ENCODE measurements at places on chromosomes 5 and 9. TPM values are rescaled to one million over a fixed set of nuclear protein-coding genes. Genes with fewer than 3 reads are reported as not detected.
A peak's percentile ranks its signal among the peaks of the same experiment; 100 is the strongest.

Gene TMEFF1
- 4.4 TPM for polyA plus RNA-seq

- no peak for DNase-seq
Measured at GRCh38 chr9:137204731-137205125, 720 bp downstream of the TMEM203 start.

DNA sequence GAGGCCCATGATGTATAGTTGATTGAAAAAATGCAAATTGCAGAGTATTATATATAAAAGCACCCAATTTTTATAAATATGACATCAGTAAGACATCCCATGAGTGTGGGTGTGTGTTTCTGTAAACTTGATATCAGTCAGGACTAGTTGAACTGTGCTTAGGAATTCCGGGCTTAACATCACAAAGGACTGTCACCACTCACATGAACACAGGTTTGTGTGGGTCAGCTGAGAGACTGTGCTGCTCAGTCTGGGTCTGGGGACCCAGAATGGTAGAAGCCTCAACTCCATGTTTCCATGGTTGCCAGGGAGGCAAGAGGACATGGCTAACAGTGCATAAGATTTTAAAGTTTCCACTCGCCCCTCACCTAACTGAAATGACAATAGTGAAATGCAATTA is 120.3 kb downstream of the ADCY2 start:
- DNase-seq, result no peak

DNA sequence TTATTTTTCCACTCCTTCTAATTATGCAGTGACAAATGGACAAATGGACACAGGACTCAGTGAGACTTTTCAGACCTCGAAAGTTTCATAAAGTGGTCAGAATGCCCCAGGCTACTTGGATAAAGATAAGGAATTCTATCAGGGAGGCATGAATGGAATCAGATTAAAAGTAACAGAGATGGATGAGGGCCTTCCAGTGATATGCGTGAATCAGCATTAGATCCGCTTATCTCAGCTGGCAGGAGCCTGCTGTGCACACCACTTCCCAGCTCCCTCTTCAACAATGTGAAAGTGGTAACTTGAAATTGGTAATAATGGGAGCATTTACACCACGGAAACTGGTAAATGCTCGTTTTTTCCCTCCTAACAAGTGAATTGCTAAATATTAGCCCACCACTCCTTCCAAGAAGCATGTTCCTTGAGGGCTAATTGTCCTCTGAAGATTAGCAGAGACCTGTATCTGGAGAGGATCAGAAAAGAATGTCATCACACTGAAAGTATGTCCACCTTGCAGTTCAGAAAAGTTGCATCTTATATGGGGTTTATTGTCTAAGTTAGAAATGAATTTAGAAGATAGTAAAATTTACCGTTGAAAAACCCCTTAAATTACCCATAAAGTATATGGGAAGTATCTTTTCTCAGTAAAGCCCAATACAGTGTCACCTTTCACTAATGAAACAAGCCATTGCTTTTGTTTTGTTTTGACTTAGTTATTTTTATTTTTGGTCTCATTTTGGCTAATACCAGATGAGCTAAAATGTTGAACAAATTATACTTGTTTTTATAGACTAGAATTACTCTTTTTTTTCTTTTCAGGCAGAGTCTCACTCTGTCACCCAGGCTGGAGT is 125.3 kb downstream of the DPYSL3 start:
- no peak for DNase-seq

DNA sequence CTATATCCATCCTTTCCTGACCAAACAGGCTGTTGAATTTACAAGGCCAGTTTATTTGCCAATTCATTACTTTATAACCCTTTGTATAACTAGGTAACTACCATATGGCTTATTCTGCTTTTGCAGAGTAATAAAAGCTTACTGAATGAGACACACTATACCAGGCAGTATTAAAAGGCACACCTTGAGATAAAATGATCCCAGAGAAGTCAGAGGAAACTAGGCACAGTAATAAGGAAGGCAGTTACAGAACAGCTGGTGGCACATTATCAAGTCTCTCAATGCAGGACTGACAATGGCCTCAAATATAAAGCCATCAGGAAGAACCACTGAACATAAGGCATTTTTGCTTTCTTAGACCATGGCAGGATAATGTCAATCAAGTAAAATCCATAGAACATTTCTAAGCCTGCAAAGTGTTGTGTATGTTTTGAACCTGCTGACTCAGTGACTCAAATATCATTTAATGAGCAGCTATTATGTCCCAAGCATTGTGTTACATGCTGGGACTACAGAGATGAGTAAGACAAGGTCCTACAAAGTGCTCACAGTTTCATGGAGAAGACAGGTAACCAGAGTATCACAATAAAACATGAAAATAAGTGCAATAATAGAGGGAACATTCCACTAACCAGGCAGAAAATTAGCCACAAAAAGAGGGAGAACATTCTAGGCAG is 52.5 kb downstream of the OXCT1 start:
- DNase-seq, result no peak

GRCh38 chr9:108296056-108296455 is 559.7 kb downstream of the ACTL7B start:
- DNase-seq, result no peak

GRCh38 chr5:171428809-171429542 is 9.5 kb downstream of the FGF18 start:
- no peak for DNase-seq

Gene ZNF300
- 37.0 TPM for polyA plus RNA-seq

Gene C5orf58
- polyA plus RNA-seq, result 0.11 TPM

DNA sequence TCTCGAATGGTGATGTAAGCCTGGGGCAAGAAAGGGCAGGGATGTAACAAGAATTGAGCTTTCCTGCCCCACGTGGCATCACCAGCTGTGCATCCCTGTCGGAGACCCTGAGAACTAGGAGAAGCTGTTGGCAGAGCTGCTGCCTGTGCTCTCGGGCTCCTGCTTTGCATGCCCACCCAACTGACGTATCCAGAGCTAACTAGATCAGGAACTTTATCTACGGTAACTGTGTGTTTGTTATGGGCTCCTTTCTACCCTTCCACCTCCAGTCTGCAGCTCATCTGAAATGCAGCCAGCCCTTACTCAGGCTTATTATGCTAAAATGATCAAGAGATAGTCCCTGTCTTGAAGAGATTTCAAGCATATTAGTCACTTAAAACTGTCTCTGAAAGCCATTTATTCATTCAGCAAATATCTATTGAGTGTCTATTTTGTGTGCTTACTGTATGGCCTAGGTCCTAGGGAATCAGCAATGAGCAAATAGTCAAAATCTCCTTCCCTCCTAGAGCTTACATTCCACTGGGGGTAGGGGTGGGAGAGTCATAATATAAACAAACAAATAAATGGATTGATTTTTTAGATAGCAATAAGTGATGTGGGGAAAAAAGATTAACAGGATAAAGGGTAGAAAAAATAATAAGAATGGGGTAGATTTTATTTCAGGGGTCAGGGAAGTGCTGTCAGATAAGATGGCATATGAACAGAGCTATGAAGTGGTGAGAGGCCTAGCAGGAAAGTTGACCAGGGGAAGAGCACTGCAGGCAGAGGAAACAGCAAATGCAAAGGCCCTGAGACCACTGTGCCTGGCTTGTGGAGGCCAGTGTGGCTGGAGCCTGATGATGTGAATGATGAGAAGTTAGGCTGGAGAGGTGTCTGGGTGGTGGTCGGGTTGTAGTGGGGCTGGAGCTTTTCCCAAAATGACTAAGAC is 118.2 kb downstream of the GALNT10 start:
- DNase-seq, result no peak

DNA sequence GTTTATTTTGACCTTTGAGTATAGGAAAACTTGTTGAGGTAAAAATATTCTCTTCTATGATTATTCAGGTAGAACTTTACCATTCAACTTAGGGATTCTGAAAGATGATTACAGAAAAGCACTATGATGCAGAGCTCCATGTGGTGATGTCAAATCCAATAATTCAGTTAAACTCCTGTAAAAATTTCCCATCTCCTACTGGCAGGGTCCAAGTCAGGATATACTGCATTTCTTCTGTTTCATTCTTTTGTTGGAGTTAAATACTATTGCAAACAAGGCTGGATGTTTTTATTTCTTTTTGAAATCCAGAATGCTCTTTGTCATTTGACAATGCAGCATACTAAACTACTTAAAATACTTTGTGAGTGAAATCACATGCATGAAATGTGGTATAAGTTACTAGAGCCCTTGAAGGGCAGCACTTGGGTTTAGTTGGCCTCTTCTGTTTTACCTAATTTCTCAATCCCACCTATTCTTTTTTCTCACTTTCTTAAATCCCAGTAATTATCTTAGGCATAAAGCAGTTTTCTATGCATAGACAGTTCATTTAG is 204.5 kb downstream of the FBXL7 start:
- DNase-seq, result no peak

DNA sequence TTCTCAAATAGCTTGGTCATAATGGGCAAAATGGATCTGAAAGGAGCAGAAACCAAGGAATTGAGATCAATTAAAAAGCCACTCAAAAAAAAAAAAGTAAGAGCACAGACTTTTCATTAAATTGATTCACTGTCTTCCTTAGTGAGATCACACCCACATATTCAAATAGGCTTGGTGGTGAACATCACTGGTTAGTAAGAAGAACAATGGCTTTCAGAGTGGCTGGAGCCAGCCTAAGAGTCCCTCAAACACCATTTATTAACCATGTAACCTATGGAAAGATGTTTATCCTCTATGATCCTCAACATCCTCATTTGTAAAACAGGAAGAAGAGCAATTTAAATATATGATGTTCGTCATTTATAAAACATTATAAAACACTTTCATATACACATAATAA is 12.4 kb downstream of the CCDC112 start:
- no peak for DNase-seq

Gene PDGFRB
- 137 TPM for polyA plus RNA-seq

DNA sequence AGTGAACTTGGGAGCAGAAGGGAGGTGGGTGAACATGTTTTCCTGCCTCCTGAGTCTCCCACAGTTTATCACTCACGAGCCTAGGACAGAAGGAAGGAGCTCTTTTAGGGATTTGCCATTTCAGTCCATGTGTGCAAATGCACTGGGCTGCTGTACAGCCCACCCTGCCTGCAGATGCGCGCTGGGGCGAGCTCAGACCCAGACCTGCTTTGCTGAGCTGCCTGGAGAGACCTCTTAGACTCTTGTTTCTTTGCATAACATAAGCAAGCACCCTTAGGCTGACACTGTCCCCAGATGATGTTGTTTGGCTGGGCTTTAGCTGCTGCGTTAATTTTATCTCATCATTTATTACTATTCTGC is 199.0 kb downstream of the CACNA1B start:
- DNase-seq, result no peak

- no peak for DNase-seq
Measured at GRCh38 chr9:131889437-131890251, 149.8 kb upstream of the RAPGEF1 start.

GRCh38 chr5:115601701-115602590 is at the start of gene TICAM2:
TSS of gene TICAM2 (minus strand) at chr5:115602479. CDS start at chr5:115581256, 21,223 bp downstream.
- DNase-seq, result no peak

GRCh38 chr5:155101697-155102096 is 88.1 kb downstream of the KIF4B start:
- no peak for DNase-seq

Gene NMUR2
- polyA plus RNA-seq, result not detected

DNA sequence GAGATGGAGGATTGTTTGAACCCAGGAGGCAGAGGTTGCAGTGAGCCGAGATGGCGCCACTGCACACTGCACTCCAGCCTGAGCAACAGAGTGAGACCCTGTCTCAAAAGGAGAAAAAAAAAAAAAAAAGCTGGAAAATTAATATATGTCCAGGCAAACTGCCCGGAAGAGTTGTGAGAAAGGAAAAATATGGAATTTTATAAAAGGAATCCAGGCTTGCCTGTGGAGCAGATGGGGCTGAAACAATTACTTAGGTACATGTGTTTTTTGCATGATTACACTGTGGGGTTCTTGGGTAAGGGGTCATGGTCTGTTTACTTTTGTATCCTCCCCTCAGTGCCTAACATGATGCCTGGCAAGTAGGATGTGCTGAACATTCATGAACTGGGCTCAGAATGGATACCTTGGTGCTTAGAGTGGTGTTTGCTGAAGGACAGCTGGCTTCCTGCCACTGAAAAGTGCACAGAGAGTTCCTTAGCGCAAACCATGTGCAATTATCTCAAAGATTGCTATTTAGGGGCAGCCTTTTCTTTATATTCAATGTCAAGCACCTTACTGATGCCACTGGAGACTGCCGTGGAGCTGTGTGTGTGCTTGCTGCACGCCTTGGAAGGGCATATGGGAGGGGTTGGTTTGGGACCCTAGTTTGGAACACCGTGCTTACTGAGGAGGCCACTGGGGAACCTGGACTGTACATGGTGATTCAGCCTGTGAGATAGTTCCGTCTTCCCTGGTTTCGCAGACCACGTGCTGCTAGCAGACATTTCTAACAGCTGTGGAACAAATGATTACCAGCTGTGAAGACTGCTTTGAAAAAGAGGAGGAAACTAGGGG is 78.4 kb downstream of the MAP1B start:
- DNase-seq, result no peak

GRCh38 chr9:122213589-122214413 is 15.0 kb downstream of the LHX6 start:
- DNase-seq, result no peak

Gene GTF3C5
- 77.0 TPM for polyA plus RNA-seq

GRCh38 chr9:116673375-116673774 is 13.7 kb upstream of the TRIM32 start:
- no peak for DNase-seq

Gene FLT4
- polyA plus RNA-seq, result 36.6 TPM

Gene TAF11L9
- polyA plus RNA-seq, result not detected

GRCh38 chr9:27945386-27945785 is 372.1 kb upstream of the C9orf72 start:
- DNase-seq, result no peak

GRCh38 chr5:573976-574375 is 38.2 kb upstream of the CEP72 start:
- no peak for DNase-seq

DNA sequence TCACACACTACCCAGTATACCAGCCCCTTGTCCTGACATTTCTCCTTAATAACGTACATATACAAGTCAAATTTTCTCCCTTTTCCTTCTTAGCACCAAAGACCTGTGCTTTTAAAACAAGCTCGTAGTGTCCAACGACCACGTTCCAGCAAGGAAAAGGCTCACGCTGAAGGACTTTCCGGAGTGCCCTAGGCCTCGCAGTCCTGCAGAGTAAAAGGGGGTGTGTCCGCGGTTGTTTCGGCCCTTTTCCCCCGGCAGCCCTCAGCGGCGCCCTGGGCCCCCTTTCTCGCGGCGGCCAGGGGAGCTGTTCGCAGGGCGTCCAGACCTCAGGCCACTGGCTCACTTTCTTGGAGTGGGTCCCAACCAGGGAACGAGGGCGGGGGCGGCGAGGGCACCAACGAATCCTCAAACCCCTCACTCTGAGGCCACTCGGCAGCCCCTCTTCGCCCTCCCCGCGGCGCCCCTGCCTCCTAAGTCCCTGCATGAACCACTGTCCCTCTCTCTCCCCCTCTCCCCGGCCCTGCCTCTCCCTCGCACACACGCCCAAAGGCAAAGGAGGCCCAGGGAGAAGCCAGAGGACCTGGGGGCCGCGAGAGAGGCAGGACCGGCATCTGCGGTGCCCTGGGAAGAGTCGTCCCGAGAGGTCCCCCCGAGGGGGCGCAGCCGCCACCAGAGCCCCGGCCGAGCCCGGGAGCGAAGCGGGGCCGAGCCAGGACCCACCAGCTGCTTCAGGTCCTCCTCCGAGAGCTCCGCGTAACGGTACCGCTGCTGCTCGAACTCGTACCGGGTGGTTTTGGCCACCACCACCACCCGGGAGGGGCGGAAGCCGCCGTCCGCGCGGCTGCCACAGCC is 720 bp downstream of the NADK2 start:
- peak; percentile 70 for DNase-seq

- no peak for DNase-seq
Measured at GRCh38 chr5:164708831-164709230, 1203.4 kb downstream of the MAT2B start.

- no peak for DNase-seq
Measured at GRCh38 chr9:80878556-80878955, 810.8 kb downstream of the TLE1 start.
